ENCODE measurements at places on chromosomes 4 and X.

DNA sequence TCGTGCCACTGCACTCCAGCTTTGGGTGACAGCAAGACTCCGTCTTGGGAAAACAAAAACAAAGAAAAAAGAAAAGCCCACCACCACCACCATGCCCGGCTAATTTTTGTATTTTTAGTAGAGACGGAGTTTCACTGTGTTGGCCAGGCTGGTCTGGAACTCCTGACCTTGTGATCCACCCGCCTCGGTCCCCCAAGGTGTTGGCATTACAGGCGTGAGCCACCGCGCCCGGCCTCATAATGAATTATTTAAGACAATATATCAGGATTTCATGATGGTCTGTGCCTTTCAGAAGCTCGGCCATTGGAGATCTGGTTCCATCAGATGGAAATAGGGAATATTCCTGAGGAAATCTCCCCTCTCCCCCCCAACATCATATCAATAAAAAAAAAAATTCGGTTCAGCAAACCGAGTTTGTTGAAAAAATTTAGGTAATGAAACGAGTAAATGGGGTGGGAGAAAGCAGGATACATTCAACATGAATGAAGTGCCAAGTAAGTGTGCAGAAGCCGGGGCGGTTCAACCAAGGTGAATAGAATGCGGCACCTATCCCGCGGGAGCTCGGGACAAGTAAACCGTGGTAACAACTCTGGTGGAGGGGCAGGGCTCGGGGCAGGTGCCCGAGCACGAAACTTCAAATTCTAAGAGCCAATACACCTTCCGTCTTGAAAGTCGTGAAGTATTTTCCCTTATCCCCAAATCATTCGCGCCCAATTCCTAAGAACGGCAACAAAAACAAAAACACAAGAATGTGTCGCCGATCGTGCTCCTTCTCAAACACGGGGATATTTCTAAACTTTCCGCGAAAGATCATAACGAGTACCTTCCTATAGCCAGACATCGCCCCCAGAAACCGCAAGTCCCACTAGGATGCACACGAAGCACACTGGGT, 773 bp upstream of the TXLNG start:
- DNase-seq, result no peak

DNA sequence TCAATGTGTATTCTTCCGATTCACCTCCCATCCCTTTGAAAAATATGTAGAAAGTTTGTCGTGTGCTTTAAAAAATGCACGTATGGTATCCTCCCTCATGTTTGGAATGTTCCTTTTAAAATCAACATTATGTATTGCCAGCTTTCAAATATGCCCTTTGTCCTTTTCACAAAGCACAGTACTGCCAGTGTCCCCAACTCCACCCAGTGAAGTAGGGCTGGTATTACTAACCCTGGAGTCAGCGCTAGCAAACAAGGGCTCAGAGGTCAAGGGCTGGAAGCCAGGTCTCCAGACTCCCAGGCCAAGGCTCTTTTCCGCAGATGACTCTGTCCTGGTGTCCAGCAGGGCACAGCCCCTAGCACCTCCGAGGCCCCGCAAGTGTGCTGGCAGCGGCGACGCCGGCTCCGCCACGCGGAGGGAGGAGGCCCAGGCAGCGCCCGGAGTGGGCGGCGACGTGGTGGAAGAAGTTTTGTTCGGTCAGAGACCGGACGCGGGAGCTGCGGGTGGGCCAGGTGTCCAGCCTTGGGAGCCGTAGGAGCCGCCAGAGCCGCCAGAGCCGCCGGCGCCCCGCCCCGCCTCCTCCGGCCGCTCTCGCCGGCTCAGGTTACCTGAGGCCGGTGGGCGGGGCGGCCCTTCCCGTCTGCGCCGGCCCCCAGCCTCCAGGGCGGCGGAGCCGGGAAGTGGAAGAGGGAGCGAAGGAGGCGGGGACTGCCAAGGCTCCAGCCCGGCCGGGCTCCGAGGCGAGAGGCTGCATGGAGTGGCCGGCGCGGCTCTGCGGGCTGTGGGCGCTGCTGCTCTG, at the start of gene IL13RA1:
Gene IL13RA1 (plus strand): TSS at position 720 of the 799 bp plus-strand sequence. CDS start 33 bp downstream, at position 753.
- no peak for DNase-seq

GRCh38 chrX:8846266-8846665, 45.1 kb upstream of the FAM9A start:
- DNase-seq, result no peak

GRCh38 chr4:122476126-122476525, 19.6 kb upstream of the IL2 start:
- no peak for DNase-seq

DNA sequence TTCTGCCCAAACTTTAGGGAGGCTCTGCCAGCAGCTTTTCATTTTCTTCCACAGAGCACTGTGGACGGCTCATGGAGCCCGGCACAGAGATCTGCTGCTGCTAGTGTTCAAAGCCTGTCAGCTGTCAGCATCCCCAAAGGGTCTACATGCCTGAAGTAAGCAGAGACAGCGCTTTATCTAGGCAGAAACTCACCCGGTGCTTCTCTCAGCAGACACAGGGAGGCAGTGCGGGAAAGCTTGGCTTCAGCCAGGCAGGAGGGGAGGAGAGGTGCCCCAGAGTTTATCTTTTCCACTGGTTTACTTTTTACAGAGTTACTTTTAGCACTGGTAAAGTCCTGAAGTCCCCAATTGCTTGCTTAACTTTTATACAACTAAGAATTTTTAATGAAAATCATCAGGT, 339.3 kb downstream of the NKX6-1 start:
- DNase-seq, result no peak

Data from activated CD4-positive, alpha-beta T cell treated with anti-CD3 and anti-CD28 coated beads, Interleukin-2, Interleukin-4, amounts not matched to agents 100 ng/mL and 50 ng/mL, durations not matched to agents 16 hours and 8 hours (primary cell).